ENCODE measurements at places on chromosomes 6 and 20.

GRCh38 chr20:4297127-4297826, 281.9 kb upstream of the RNF24 start:
- DNase-seq, result no peak

GRCh38 chr20:53708129-53708968, 114.7 kb upstream of the ZNF217 start:
- DNase-seq, result no peak

GRCh38 chr20:44504402-44505307, 17.2 kb downstream of the SERINC3 start:
- no peak for DNase-seq

- DNase-seq, result no peak
Measured at GRCh38 chr6:149046164-149046821, 271.2 kb upstream of the TAB2 start.

GRCh38 chr6:125144822-125145221, 8.8 kb upstream of the TPD52L1 start:
- DNase-seq, result no peak

Data from left ventricle myocardium superior (tissue), 1 donor.